ENCODE measurements at places on chromosomes 2 and 18.

- DNase-seq = no peak
These were observed 536 bp upstream of the SLC25A12 start for GRCh38 chr2:171894612-171894947.

- no peak for DNase-seq
These were observed 101.6 kb upstream of the SIX3 start for GRCh38 chr2:44839771-44840502.

GRCh38 chr2:168912466-168912865 is 11.4 kb downstream of the G6PC2 start:
- DNase-seq = no peak

DNA sequence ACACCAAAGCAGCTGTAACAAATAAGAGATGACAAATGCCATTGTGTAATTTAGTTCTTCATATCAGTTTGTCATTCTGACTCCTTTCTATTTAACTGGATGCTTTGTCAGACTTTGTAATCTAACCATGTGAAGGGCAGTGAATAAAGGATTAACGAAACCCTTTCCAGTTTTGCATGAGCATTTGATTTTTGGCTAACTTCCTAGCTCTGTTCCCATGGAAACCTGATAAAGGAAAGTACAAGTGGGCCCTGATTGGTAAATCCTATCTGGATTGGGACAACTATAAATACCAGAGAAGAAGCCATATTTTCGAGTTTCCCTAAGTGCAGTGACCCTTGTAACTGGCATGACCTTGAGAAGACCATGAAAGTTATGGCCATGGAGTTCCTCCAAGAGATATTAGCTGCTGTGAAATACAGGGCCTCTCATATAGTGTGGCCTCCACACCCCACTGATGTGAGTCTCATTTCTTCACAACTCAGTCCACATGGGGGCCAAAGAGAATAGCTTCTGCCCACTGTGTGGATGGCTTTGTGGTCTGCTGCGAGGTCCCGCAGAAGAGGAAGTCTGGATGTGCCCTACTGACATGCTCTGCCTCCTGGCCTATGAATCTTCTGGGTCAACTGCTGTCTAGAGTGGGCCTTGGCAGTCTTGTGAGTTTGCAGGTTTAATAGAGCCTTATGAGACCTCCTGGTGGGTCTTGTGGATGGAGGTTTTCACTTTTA is 38.2 kb upstream of the CYP1B1 start:
- no peak for DNase-seq

GRCh38 chr2:24704692-24705091 is 88.5 kb downstream of the PTRHD1 start:
- DNase-seq = no peak

- DNase-seq = no peak
These were observed 38.2 kb upstream of the RAB27B start for GRCh38 chr18:54790109-54790508.

- no peak for DNase-seq
These were observed 34.1 kb downstream of the ITGB6 start for GRCh38 chr2:160165996-160166395.

GRCh38 chr2:129905664-129906081 is 73.8 kb upstream of the RAB6C start:
- DNase-seq = no peak

GRCh38 chr2:216012830-216013079 is 596 bp downstream of the MREG start:
- DNase-seq = no peak

- no peak for DNase-seq
These were observed 336.5 kb upstream of the SLC39A10 start for GRCh38 chr2:195320413-195320973.

GRCh38 chr2:121382744-121383143 is 97.7 kb upstream of the TFCP2L1 start:
- no peak for DNase-seq

DNA sequence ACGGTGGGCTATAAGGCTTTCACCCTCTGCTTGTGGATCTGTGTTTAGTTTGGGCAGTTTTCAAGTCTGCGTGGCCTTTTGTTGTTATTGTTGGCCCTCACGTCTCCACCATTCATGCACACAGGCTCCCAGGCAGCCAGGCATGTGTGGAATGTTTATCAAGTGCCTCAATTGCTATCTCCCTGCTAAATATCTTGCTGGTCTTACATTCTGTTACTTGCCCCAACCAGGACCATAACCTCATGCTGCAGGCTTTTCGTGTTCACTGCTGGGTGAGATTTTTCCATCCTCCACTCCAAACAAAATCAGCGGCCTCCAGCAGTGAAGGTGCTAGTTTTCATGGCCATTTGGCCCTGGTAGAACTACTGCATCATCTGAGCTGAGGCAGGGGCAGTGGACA is 63.0 kb upstream of the DSC1 start:
- DNase-seq = no peak

GRCh38 chr2:41691561-41691960 is 356.3 kb upstream of the PKDCC start:
- no peak for DNase-seq

DNA sequence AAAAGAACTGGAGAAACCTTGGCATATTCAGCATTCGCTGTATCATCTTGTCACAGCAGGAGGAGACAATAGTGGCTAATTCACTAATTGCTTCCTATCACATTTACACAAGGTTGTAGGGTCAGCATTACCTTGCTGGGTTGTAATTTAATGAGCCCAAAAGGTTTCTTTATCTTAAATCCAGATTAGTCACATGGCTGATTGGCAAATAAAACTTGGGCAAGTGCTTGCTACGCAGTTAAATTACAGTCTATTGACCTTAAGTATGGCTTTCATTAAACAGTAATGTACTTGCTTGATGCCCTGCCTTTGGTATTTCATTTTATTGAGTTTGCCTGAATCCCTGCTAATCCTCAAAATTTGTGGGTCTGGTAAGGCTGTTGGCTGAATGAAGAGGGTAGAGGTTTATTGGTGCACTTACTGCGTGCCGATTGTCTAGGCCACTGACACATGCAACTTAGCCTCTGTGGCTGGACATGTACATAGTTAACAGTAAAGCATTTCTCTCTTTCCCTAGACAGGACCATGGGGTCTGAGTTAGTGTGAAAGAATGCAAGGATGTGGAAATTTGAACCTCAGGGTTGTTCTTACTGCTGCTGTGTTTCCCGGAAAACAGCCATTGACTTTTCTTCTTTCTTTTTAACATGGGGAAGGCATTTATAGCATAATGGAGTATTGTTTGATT is 34.3 kb downstream of the FMNL2 start:
- DNase-seq = no peak

DNA sequence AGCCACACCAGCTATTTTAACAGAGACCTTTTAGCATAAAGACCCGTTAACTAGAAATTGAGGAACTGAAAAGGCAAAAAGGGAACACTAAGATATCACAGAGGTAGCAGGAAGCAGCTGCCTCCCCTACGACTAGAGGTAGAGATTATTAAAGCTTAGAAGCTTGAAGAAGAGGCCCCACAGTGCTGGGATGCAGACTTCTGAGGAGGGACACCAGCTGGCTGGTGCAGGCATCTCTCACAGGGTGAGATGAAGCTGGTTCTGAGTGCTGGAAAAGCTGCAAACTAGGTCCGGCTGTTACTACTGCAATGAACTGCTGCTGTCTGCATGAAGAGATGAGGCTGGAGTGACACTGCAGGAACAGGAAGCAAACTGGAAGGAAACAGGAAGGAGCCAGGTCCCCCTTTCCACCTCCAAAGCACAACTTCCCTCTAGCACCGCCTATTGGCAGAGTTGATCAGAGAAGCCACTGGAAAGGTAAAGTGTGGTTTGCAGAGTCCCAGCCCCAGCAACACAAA is 61.2 kb upstream of the MRPS9 start:
- DNase-seq = peak; percentile 9

DNA sequence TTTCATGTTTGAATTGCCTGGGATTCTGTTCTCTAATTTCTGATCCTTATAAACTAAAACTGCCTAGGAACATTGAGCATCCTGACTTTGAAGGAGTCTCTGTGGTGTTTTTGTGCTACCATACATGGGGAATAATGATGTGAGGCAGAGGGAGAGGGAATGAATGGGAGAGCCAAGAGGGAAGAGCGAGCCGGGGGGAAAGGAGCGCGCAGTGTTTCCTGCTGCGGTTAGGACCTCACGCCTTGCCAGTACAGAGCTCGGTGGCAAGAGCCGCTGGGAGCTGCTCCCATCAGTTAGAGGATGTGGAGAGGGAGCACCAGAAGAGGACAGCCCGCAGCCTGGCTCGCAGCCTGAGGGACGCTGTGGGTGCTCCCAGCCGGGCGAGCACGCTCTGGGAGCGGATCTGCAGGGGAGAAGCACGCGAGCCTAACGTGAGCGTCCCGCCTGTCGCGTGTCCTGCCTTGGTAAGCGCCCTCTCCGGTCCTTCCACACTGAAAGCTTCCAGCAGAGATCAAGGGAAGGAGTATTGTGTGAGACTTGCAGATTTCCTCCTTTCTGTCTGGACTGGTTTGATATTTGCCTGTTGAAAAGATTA is 114.7 kb downstream of the FAM210A start:
- no peak for DNase-seq

- no peak for DNase-seq
These were observed 198.0 kb downstream of the ANKRD30B start for GRCh38 chr18:14945984-14946383.

GRCh38 chr2:203412546-203413331 is 84.5 kb downstream of the ABI2 start:
- DNase-seq = no peak

DNA sequence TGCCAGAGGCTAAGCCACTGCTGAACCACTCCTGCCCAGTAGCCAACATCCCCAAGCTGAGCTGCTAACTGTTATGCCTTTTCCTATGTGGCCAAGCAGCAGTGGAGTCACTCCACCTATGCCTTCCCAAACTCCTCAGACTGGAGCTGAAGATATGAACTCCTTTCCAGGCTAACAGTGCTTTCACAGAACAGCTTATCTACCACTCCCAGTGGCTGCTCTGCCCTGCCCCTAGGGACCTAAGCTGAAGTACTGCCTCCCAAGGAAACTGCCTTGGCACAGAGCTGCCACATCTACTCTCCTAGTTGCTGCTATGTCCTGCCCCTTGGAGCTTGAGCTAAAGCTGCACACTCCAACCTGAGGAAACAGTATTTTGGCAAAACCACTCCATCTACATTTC is 275.9 kb downstream of the RBM43 start:
- DNase-seq = no peak

DNA sequence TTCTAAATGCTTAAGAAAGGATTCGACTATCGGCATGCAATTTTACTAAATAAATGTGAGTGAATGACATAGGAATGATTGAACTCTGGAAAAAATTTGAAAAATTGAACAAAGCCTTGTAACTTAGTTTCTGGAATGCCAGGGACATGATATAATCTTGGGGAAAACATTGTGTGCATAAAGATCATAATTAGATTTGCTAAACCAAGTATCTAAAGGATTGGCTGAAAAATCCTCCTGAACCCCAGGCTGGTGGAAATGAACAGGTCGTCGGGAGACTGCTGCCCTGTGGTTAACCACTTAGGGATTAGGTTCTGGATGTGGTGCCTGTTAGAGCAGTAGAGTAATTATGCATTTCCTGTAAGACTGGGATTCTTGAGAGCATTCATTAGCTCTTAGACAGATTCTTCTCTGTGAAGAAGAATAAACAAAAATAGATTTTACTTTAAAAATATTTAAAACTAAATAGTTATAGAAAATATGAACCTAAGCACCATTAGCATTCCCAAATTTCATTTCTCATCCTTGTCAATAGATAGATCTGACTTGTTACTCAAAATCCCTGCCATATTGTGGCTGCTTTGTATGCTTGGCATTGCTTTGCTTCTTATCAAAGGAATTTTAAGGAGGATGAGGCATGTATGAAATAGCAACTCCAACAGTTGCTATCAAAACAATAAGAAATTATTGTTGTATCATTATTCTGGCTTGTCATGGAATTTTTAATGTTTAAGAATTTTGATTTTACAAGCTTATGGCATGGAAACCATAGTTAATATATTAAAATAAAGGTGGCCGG is 55.9 kb downstream of the LYPD6B start:
- DNase-seq = no peak

DNA sequence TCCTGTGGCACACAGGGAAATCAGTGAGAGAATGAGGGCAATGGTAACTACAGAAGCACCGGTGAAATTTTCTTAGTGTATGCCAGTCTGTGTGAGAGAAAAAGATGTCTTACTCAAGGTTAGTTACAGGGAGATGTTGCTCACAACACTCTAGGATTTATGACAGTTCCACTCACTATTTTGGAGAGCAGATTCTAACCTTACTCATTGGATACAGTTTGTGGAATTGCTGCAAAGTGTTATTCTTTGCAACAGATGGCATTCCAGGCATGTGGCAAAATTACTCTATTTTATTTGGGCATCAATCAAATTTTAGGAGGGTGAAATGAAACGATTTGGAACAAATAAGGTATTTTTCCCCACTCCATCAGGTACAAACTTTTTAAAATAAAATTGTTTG is 449.1 kb downstream of the PIK3C3 start:
- DNase-seq = no peak

DNA sequence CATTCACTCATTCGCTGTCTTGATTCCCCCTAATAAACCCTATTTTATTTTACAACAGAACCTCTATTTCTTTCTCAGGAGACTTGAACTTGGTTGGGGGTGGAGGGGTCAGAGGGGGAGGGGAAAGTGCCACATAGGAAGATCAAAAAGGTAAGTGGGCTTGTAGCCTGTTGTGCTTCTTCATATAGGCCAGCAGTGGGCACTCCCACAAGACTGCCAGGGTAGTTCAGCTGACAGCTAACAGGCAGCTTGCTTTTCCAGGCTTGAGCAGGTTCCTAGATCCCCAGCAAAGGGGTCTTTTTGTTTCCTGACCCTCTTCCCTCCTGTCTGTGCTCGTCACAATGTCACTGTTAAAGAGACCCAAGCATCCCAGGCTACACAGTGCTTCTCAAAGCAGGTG is 829 bp upstream of the KIAA2012 start:
- no peak for DNase-seq

GRCh38 chr2:86768189-86768949 is 22.3 kb downstream of the CD8A start:
- no peak for DNase-seq

DNA sequence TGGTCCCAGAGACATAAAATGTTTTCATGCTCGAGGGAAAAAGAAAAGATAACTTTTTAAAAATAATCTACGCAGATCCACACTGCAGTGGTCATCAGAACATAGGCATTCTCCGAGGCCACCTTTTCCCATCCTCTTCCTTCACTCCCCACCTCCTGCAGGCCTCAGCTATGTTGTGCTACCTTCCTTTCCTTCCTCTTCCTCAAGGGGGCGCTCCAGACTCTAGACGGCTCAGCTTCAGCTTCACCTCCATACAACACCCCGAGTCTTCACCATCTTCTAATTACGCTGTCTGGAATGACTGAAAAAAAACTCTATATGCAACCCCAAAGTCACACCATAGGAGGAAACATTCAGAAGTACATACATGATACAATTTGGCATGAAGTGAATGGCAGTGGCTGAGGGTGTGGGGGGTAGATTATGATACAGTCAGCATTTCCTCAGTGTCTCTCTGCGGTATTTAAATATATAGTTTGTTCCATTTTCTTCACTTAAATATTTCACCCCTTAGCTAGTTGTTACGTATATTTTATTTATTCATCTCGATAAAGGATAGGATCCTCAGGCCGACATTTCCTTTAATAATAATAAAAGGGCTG is 583.6 kb downstream of the IRS1 start:
- DNase-seq = peak; percentile 52

Data from activated CD4-positive, alpha-beta T cell treated with anti-CD3 and anti-CD28 coated beads, Interleukin-2, Interleukin-4, amounts not matched to agents 100 ng/mL and 50 ng/mL, durations not matched to agents 16 hours and 8 hours (primary cell).